ENCODE measurements at places on chromosomes 7 and 10.

- no peak overlapping the region for H3K27ac ChIP-seq
- no peaks in the 10 kb centered on the region for H3K4me1 ChIP-seq
- H3K27me3 ChIP-seq = no peaks in the 10 kb centered on the region
- no peak for DNase-seq
- H3K36me3 ChIP-seq = no peaks in the 10 kb centered on the region
Measured at GRCh38 chr10:59631882-59632807, 77.5 kb downstream of the SLC16A9 start.

- DNase-seq = no peak
- no peak overlapping the region for H3K27ac ChIP-seq
- H3K4me3 ChIP-seq = no peak overlapping the region
- no peaks in the 10 kb centered on the region for H3K4me1 ChIP-seq
Measured at GRCh38 chr7:25075459-25075858, 49.6 kb downstream of the CYCS start.

DNA sequence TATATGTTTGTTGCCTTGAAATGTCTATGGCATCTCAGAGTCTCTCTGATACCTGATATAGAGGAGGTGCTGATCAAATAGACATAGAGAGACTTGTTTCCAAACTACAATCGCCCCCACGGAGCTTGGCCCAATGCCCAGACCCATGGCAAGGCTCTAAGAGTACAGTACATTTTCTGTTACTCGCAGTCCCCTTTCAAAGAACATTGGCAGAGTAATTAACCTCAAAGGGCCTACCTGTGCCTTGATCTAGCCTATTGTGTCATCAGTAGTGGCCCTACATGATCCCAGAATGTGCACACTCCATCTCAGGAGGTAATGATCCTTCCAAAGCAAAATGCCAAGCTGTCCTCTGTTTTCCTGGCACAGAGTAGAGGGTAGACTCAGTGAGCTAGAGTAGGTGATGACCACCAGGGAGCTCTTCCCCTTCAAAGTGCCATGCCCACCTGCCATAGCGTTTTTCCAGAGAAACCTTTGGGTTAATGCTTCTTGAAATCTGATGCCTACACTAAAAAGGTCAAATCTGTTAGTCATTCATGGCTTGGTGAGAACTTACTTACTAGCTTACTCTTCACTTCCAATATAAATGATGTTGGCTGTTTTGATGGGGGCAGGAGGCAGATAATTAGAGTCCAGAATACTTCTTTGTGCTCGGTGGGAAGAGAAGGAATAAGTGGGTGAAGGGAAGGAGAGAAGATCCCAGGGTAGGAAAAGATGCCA is 41.2 kb upstream of the ACSL5 start:
- no peaks in the 10 kb centered on the region for H3K36me3 ChIP-seq
- no peak overlapping the region for H3K4me3 ChIP-seq
- H3K27me3 ChIP-seq = no peaks in the 10 kb centered on the region

DNA sequence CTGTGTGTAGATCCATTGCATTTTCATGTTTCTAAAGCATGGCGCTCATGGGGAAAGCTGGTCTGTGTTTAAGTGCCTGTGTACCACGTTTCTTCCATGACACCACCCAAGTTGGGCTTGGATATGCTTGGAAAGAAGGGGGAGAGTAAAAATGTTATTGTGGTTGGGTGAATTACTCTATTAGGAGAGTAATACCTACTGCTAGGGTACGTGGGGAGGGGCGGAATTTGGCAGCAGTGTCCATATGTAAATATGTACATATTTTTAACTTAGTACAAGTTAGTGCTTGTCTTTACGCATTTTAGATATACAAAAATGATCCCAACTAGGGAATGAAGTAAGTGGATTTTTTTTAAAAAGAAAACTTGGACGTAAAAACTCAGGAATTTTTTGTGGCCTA is 42.9 kb upstream of the SAMD8 start:
- H3K4me1 ChIP-seq = peaks cover 4% of the 10 kb centered on the region
- H3K27me3 ChIP-seq = no peaks in the 10 kb centered on the region
- DNase-seq = no peak
- no peak overlapping the region for H3K27ac ChIP-seq
- H3K4me3 ChIP-seq = no peak overlapping the region

GRCh38 chr7:16616542-16616941 is 29.0 kb downstream of the ANKMY2 start:
- DNase-seq = no peak
- H3K4me1 ChIP-seq = peaks cover 4% of the 10 kb centered on the region
- no peak overlapping the region for H3K27ac ChIP-seq
- H3K4me3 ChIP-seq = no peak overlapping the region
- H3K36me3 ChIP-seq = no peaks in the 10 kb centered on the region

GRCh38 chr10:69807122-69807521 is 5.4 kb downstream of the COL13A1 start:
- H3K4me1 ChIP-seq = peaks cover 25% of the 10 kb centered on the region
- DNase-seq = no peak
- no peak overlapping the region for H3K4me3 ChIP-seq
- peaks cover 8% of the 10 kb centered on the region for H3K36me3 ChIP-seq
- peaks cover 13% of the 10 kb centered on the region for H3K27me3 ChIP-seq
- H3K27ac ChIP-seq = no peak overlapping the region

DNA sequence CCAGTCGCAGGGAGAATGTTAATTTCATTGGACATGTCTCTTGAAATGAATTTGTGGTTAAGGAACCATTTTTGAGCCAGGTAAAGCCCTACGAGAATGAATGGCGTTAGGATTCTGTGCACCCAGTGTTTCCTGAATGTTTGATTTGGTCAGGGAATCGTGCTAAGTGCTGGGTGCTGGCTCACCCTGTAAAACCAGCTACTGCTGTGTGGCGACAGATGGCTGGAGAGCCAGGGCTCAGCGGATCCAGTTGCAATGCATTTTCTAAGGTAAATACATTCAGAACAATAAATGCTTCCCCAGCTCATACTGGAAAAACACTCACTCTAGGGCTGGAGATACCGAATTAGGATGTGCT is 355.5 kb downstream of the GLRX3 start:
- no peak overlapping the region for H3K27ac ChIP-seq
- H3K36me3 ChIP-seq = no peaks in the 10 kb centered on the region
- peaks cover 11% of the 10 kb centered on the region for H3K4me1 ChIP-seq
- DNase-seq = no peak

GRCh38 chr10:48714088-48714487 is 29.4 kb downstream of the WDFY4 start:
- no peaks in the 10 kb centered on the region for H3K27me3 ChIP-seq
- no peaks in the 10 kb centered on the region for H3K36me3 ChIP-seq
- no peak overlapping the region for H3K4me3 ChIP-seq
- no peak for DNase-seq
- peaks cover 5% of the 10 kb centered on the region for H3K4me1 ChIP-seq
- H3K27ac ChIP-seq = no peak overlapping the region

DNA sequence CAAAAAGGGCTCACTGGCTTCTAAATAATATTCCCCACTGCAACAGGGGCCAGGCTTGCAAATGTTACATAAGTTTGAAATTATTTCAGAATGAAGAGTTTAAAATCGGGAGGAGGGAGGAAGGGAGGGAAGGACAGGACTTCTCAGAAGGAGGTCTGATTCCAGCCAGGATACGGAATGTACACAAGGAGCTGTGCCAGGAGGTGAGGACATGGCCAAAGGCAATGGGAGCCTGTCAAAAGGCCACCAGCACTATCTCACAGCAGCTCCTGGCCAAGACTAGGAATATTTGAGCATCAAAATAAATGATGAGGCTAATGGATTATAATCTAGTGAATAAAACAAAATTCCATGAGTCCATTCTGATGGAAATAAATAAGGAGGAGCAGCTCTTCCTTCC is 18.6 kb upstream of the DRGX start:
- no peak overlapping the region for H3K27ac ChIP-seq
- H3K4me1 ChIP-seq = peaks cover 2% of the 10 kb centered on the region
- no peak for DNase-seq
- H3K4me3 ChIP-seq = no peak overlapping the region
- peaks cover 5% of the 10 kb centered on the region for H3K27me3 ChIP-seq
- H3K36me3 ChIP-seq = no peaks in the 10 kb centered on the region

DNA sequence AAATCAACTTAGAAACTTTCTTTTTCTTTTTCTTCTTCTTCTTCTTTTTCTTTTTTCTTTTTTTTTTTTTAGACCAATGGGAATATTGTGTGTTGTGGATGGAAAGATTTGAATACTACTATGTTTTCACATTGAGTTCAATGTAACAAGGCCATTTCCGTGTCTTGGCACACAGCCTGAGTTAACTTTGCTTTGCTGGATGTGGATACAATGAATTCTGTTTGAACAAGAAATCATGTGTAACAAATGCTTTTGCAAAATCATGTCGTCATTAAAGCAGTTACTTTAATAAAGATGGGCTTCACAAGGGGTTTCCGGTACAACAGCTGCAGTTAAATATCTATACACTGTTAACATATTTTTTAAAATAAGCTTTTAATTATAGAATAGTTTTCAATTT is 13.5 kb upstream of the ENTPD1 start:
- no peak overlapping the region for H3K27ac ChIP-seq
- H3K4me1 ChIP-seq = no peaks in the 10 kb centered on the region
- DNase-seq = no peak
- H3K36me3 ChIP-seq = peaks cover 5% of the 10 kb centered on the region
- no peaks in the 10 kb centered on the region for H3K27me3 ChIP-seq
- no peak overlapping the region for H3K4me3 ChIP-seq

GRCh38 chr7:90298145-90299038 is 22.7 kb downstream of the FAM237B start:
- no peaks in the 10 kb centered on the region for H3K27me3 ChIP-seq
- no peak overlapping the region for H3K4me3 ChIP-seq
- no peak for DNase-seq
- H3K36me3 ChIP-seq = peaks cover 3% of the 10 kb centered on the region

- peaks cover 15% of the 10 kb centered on the region for H3K4me1 ChIP-seq
- peaks cover 15% of the 10 kb centered on the region for H3K27me3 ChIP-seq
- peak overlapping the region; percentile 92 for H3K4me3 ChIP-seq
- H3K36me3 ChIP-seq = no peaks in the 10 kb centered on the region
Measured at GRCh38 chr7:98251231-98251600, 816 bp downstream of the TECPR1 start.

DNA sequence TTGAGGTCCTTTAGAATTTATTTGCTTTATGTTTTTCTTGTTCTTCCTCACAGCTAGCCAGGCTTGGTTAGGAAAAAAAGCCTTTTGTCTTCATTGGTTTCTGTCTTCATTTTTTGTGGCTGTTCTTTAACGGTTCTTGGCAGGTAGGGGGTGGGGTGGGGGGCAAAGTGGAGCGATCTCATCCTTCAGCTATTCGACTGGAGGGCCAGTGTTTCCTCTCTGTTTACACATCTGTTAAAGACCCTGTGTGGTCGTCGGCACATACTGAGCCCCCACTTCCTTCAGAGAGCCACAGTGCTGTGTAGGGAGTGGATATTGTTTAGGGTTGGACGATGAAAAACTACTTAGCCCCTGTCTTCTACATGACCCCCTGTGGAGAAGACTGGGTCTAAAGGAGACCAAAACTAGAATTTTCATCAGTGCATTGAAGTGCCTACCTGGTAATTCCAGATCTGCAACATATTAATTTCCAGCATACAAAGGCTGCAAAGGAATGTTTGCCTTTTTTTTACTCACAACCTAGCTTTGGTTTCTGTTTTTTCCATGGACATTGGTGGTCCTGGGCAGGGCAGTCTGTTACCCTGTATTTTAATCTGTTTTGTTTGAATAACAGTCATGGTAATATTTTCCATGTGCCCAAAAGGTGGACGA is 29.0 kb downstream of the PRPF18 start:
- no peak overlapping the region for H3K4me3 ChIP-seq
- H3K27ac ChIP-seq = no peak overlapping the region
- H3K27me3 ChIP-seq = no peaks in the 10 kb centered on the region
- DNase-seq = no peak
- no peaks in the 10 kb centered on the region for H3K36me3 ChIP-seq

DNA sequence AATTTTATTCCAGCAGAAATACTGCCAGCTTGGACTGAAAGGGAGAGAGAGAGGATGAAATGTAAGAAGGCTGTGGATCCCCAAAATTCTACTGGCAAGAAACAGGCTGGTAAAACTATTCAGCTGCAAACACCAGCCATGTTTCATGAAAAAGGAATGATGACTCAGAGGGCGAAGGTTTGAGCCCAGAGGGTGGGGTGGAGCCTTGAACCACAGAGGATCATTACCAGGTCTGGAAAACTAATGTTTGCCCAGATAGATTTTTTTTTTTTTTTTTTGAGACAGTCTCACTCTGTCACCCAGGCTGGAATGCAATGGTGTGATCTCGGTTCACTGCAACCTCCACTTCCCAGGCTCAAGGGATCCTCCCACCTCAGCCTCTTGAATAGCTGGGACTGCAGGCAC is 41.7 kb upstream of the NRF1 start:
- peaks cover 3% of the 10 kb centered on the region for H3K27me3 ChIP-seq
- no peak overlapping the region for H3K27ac ChIP-seq
- H3K4me3 ChIP-seq = no peak overlapping the region
- H3K36me3 ChIP-seq = peaks cover 8% of the 10 kb centered on the region
- no peaks in the 10 kb centered on the region for H3K4me1 ChIP-seq

DNA sequence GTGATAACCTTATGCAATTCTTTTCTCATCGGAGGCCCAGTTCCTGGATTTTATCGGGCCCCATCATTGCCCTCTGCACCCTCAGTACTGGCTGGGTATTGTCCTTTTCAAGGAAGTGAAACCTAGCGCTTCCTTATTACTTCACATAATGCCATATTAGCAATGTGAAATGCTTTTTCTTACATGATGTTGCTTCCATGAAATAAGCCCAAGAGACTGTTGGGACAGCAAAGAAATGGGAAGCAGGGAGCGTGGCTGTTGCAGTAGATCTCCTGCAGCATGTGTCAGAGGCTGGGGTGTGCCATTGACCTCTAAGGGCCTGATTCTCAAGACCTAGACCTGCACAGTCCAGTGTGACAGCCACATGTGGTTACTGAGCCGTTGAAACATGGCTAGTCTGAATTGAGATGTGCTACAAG is 8.1 kb downstream of the CHN2 start:
- DNase-seq = no peak
- H3K27ac ChIP-seq = no peak overlapping the region
- peaks cover 64% of the 10 kb centered on the region for H3K4me1 ChIP-seq
- H3K4me3 ChIP-seq = no peak overlapping the region
- H3K36me3 ChIP-seq = no peaks in the 10 kb centered on the region

- H3K4me3 ChIP-seq = no peak overlapping the region
- H3K36me3 ChIP-seq = peaks cover 10% of the 10 kb centered on the region
- H3K27ac ChIP-seq = no peak overlapping the region
Measured at GRCh38 chr10:12470719-12471118, 121.4 kb downstream of the CAMK1D start.

- no peaks in the 10 kb centered on the region for H3K36me3 ChIP-seq
- H3K4me3 ChIP-seq = peak overlapping the region; percentile 84
- H3K27me3 ChIP-seq = peaks cover 6% of the 10 kb centered on the region
- peaks cover 34% of the 10 kb centered on the region for H3K4me1 ChIP-seq
- H3K27ac ChIP-seq = no peak overlapping the region
Measured at GRCh38 chr10:34814223-34814912, 728 bp downstream of the PARD3 start.

GRCh38 chr7:25234336-25234735 is 6.0 kb upstream of the NPVF start:
- H3K27me3 ChIP-seq = peaks cover 2% of the 10 kb centered on the region
- DNase-seq = no peak
- H3K27ac ChIP-seq = no peak overlapping the region
- no peaks in the 10 kb centered on the region for H3K36me3 ChIP-seq
- H3K4me3 ChIP-seq = no peak overlapping the region

DNA sequence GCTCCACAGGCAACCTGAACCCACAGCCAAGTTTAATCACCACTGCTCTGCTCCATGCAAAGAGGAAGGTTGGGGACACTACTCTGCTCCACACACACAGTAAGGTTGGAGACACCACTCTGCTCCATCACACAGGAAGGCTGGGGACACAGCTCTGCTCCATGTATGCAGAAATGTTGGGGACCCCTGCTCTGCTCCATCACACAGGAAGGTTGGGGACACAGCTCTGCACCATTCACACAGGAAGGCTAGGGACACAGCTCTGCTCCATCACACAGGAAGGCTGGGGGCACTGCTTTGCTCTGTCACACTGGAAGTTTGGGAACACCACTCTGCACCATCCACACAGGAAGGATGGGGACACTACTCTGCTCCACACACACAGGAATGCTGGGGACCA is 14.8 kb upstream of the ADARB2 start:
- H3K4me1 ChIP-seq = peaks cover 11% of the 10 kb centered on the region
- H3K27ac ChIP-seq = no peak overlapping the region
- peaks cover 31% of the 10 kb centered on the region for H3K36me3 ChIP-seq

All from glutamatergic neuron (in vitro differentiated cells).